ENCODE measurements at places on chromosomes 4 and X.

DNA sequence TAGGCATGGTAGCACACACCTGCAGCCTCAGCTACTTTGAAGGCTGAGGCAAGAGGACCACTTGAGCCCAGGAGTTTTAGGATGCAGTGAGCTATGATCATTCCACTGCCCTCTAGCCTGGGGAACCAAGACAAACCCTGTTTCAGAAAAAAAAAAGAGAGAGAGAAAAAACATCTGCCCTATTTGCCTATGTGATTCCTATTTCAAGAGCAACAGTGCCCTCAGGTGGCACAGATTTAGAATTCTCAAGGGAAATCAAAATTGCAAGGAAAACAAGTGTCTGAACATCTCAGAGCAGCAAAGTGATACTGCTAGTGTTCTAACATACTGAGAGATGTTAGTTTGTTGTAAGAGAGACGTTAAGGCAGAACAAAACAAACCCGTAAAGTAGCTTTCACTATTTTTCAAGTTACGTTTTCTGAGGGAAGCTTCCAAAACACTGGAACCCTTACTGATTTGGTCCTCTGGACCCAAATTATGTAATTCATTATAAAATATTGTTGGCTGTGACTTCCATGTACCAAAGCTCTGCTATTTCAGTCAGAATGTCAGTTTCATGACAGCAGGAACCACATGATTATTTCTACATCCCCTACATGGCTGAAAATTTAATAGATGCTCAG, 7.9 kb downstream of the BDH2 start:
- no peak for DNase-seq

DNA sequence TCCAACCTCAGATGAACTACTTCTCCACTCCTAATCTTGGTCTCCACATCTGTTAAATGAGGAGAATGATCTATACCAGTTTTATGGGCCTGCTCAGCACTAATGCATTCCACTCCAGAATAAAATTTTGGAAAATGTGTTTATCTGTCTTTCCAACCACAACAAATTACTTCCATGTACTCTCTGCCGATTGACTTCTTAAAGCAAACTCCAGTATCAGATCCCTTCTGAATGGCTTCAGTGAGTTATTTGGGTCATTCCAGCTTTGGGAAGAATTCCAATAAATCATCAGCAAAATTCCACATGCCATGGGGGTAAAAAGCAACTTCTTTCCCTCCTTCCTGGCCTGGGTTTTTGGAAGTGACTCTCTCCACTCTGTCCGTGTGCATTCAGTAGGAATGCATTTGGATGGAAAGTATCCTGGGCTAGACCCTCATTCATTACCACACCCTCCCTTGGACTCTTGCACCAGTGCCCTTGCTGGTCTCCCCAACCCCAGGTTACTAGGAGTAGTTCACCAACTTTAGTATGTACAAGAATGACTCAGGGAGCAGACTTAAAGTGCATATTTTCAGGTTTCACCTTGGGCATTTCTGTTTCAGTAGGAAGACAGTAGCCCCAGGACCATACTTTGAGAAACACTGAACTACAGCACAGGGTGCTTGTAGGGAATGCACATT, 15.4 kb upstream of the ADH6 start:
- no peak for DNase-seq

GRCh38 chrX:120029354-120029753, 48.1 kb downstream of the RHOXF2B start:
- no peak for DNase-seq

GRCh38 chr4:188714907-188715306, 575.7 kb downstream of the TRIML1 start:
- DNase-seq = no peak

DNA sequence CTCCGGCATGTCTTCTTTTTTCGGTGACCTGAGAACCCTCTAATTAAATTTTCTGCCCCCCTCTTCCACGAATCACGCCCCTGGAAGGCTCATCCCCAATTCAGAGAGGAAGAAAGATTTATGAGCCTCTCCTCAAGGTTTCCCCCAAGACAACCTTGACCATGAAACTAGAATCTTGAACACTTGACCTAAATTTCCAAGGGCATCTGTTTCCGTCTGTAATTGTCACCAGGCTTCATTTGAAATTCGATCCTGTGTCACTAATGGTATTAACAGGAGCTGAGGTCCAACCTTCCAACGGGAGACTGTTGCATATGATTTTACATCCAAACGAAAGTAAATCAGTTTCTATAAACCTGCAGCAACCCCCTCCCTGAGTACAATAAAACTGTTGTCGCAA, 139.9 kb upstream of the ZIC3 start:
- DNase-seq = no peak

DNA sequence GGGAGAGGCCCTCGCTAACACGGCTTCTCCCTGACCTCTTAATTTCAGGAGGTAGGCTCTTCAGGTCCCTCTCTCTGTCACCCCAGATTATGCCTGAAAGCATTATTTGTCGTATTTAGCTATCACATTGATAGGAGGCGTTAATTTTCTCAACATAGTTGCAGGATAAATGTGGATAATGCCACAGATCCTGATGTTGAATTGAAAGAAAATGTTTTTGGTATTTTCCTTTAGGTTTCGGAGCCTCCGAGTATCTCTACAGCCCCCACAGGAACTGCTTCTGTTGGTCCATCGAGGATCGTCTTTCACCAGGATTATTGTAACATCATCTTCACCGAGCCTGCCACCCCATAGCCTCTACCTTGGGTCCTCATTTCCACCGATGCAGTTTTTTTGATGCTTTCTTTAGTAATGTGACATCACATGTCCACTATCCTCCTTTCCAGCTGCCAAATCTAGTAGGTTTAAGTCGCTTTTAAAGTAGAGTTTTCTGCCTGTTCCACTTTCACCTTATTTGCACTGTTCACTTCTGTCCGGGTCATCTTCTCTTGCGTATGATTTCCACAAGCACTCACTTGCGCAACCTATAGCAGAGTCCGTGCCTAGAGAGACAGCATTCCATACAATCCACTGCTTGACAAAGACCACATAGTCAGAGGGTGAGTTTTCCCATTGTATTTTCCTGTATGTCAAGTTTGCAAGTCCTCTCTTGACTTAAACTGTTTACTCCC, 665 bp downstream of the TIGD2 start:
- peak; percentile 52 for DNase-seq

- no peak for DNase-seq
Measured at GRCh38 chrX:13494562-13494961, 74.8 kb upstream of the EGFL6 start.

- no peak for DNase-seq
Measured at GRCh38 chr4:168397611-168398169, 79.1 kb upstream of the DDX60 start.

DNA sequence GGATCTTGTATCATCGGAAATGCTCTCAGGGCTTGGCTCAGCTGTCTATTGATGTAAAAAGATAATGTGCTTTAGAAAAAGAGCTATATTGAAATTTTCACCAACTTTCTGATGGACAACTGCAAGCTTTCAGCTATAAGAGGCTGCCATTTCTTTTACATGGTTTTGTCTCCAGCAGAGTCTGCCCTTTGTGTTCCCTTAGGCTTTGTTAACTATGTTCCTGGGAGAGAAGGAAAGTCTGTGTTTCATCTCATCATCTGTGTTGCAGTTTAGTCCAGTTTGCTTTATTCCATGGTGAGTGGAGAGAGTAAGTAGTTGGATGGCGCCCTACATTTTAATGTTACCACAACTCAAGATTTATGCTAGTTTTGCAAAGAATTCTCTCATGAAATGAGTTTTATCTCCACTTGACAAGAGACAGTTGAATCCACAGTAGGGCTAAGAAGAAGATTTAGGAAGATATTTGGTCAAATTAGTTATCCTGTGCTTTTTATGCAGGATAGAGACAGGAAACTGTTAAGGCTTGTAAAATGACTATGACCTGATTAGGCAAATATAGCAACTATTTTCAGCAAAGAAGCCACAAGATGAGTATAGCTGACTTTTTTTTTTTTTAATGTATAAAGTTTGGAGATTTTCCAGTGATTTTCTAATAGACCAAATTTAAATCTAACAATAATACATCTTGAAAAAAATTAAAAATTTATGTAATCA, 16.5 kb downstream of the SEPTIN11 start:
- no peak for DNase-seq

GRCh38 chr4:155705664-155706063, 39.0 kb downstream of the GUCY1A1 start:
- DNase-seq = no peak

GRCh38 chr4:112113864-112114263, 31.4 kb upstream of the FAM241A start:
- no peak for DNase-seq

DNA sequence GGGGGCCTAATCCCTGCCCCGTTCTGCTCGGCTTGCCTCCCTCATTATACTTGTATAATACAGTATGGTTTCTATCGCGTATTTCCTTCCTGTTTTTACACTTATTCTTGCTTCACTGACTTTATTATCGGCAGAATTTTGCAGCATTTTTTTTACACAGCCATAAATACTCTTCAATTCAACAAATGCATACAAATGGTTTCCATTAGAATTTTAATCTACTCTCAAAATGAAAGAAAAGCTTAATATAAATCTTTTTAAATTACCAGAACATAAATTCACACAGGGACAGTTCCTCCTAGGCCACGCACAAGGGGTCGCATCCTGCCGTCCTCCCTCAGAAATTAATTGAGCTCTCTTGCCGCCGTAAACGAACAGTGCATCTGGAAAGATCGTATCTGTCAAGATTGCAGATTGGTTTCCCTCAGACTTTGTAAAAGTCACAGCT, 42.9 kb downstream of the DCTD start:
- no peak for DNase-seq

DNA sequence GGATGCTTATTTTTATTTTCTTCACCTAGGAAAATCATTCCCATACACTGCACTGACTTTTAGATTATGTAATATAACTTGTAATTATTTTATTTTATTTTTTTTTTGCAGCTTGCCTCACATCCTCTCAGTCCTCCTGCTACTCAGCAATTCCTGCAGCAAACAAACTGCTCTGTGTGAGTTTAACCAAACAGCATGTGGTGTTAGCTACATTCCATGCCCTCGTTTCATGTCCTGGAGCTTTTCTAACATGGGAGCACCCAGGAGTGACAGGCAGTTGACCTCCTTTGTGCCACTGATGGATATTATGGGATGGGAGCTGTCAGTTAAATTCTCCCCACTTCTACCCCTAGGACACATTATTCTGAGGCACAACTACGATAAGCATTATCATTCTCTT, 24.8 kb downstream of the CXCL1 start:
- DNase-seq = no peak

- DNase-seq = no peak
Measured at GRCh38 chr4:55080174-55080865, 45.1 kb downstream of the KDR start.

DNA sequence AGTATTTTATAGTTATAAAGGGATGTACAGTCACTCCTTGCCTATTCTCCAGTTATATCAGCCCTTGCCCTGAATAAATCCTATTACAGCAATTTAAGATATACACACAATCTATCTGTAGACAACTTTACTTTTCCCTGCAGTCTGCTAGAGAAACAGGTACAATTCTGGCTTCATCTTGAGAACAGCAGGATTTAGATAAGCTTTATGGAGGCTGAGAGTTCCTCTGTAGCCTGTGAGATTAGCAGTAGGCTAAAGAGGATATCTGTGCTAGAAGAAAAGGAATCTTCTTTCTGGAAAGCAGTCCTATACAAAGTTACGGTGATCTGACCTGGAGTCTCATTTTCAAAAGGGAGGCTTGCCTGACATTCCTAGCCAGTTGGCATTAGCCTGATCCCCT, 290.3 kb downstream of the GALNTL6 start:
- DNase-seq = no peak

DNA sequence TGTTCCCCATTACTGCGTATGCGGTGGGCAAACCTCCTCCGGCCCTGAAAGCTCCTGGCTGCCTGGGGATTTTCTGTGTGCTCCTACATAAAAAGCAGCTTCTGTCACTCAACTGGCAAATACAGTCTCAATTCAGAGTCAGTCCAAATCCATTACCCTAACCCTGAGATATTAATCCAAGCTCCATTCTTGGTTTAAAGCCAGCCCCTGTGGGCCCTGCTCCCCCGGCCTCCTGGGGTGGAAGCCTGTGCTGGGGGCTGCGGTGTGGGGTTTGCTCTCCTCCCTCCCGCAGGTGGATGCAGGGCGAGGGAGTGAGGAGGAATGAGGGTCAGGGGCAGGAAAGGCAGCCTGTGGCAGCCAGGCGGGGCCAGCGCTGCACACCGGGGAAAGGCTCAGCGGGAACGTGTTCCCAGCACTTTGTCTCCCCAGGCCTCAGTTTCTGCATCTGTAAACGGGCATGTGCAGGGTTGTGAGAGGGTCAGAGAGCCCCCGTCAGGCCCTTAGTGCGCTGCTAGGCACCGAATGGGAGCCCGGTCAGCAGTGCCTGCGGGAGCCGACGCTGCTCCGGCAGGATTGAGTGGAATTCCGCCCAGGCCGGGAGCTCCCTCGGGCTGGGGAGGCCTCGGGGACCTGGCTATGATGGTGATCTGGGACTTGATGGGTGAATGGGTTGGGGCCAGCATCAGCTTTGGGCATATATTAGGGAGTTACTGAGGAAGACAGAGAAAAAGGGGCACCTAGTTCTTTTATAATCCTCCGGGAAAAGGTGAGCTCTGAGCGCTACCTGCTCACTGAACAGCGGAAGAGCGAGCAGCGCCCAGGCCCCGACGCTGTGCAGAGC, 6.3 kb upstream of the RGS12 start:
- DNase-seq = no peak

- DNase-seq = no peak
Measured at GRCh38 chrX:109959356-109959871, 43.5 kb upstream of the TMEM164 start.

DNA sequence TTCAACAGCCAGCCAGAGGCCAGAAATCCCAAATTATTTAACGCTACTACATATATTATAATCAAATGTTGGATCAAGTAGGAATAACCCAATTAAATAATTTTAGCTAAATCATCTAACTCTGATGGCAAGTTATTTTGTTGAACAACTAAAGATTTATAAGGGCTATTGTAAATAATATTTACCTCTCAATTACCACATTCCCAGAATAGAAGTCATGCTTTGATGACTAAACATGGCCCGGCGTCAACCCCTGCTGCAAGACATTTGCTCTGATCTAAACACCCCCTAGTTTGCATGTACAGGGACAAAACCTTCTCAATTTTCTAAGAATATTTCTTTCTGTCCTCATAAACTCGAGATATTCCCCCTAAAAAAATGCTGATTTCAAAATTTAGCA, 14.2 kb downstream of the VEGFC start:
- DNase-seq = no peak

GRCh38 chr4:76095568-76095967, 21.1 kb downstream of the ART3 start:
- no peak for DNase-seq

- no peak for DNase-seq
Measured at GRCh38 chrX:1928805-1929204, 313.9 kb downstream of the ASMT start.

All from HuH-7 (cell line).